Fibroblast of mammary gland (primary cell): ENCODE measurements at places on chromosomes 4 and X.

DNA sequence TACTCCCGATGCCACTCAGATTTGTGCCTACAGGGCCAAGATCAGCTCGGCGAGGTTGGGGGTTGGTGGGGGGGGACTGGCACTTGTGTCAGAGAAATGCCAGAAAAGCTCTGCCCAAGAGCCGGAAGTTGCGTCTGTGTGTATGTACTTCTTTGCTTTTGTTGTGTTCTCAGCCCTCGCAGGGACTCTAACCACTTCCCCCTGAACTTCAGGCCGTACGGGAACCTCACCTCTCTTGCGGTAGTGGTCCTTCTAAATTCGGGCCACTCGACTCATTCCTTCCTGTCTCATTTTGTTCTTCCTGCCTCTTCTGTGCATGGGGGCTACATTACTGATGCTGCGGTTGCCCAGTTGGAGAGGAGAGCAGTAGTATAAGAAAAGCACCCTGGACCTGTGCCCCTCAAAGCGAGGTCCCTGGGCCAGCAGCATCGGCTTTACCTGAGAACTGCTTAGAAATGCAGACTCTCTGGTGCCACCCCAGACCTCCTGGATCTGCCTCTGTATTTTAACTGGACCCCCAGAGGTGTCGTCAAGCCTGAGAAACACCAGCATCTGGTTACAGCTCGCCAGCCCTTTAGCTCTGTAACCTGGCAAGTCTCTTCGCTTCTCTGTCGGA, 146.3 kb upstream of the RPS6KA3 start:
- no peak for DNase-seq

DNA sequence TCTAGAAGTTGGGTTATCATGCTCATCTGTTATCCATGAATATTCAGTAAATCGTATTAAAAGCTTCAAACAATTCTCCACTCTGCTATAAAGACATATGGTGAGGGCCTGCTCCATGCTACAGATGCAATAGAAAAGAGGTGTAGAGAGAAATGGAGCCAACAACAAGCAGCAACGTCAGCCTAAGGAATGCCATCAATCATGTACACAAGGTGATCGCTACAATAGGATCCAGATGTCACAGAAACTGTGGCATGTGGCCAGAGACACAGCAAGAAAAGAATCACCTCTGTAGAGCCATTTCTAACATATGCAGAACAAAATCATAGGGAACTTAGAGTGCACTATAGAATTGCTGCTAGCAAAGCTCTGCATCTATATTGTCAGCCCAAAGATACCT, 1188.1 kb downstream of the PCDH7 start:
- DNase-seq: no peak

GRCh38 chr4:39526765-39527295, 409 bp downstream of the UGDH start:
- DNase-seq: no peak

DNA sequence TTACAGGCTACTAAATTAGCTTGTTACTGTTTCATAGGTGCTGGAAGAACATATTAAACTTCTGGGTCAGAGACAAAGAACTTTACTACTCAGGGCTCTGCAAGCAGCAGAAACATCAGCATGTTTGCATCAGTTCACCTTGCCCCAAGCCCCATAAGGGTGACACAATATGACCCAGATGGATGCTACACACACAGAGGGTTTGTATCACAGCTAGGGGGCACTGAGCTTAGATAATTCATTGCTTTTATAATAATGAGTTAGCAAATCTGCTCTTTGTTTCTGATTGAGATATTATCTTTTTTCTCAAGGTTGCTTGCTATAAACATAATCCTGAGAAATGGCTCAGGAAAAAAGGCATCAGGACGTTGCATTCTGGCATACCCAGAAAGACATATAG, 4.8 kb upstream of the SYNPO2 start:
- no peak for DNase-seq

- DNase-seq: no peak
These were observed 222.1 kb downstream of the CBR4 start for GRCh38 chr4:168787801-168788595.

DNA sequence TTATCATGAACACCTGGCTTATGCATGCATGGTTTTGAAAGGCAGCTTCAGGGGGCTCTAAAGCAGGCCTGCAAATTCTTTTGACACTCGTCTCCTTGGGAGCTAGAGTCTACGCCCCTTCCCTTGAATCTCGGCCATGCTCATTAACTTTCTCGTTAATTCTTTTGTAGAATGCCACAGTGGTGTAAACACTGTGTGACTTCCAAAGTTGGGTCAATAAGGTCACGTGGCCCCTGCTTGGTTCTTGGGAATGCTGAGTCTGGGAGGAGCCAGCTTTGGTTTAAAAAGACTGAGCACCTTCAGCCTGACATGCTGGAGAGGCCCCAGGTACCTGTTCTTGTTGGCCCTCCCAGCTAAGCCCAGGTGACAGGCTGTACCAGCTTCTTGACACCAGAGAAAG, 228.4 kb downstream of the DHRSX start:
- DNase-seq: no peak

DNA sequence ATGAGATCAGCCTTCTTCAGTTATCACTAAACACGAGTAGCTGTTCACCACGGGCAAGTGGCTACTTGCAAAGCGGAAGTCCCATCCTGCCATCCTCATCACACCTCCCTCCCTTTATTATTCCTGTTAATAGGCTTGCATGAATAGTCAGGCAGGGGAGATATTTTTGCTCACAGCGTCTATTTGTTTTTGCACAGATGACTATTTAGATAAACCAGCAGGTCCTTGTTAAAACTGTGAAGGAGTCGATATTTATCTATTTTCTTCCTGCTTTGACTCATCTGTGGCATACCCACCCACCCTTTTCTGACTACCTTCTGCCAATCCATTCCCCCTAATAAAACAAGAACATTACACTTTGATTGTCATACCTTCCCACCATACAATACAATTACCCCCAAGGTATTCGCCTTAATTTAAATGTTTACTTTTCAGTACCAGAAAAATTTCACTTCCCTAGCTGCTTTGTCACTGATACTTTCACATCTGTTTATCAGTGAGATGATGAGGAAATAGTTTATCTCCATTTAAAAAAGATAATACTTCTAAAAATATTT, 96.6 kb upstream of the BANK1 start:
- no peak for DNase-seq

- DNase-seq: no peak
These were observed 53.1 kb downstream of the CHRNA9 start for GRCh38 chr4:40388239-40388638.

GRCh38 chr4:73104695-73105094, 35.2 kb upstream of the COX18 start:
- no peak for DNase-seq
